Stimulated activated CD8-positive, alpha-beta memory T cell treated with anti-CD3 and anti-CD28 coated beads, Interleukin-7, amount 100 ng/mL, for 1 hour (primary cell): ENCODE measurements at places on chromosomes 4 and X.

- DNase-seq = no peak
These were observed 44.2 kb upstream of the TMEM131L start for GRCh38 chr4:153421941-153422340.

GRCh38 chr4:180696460-180697092 lies 1546.6 kb upstream of the TENM3 start:
- no peak for DNase-seq

DNA sequence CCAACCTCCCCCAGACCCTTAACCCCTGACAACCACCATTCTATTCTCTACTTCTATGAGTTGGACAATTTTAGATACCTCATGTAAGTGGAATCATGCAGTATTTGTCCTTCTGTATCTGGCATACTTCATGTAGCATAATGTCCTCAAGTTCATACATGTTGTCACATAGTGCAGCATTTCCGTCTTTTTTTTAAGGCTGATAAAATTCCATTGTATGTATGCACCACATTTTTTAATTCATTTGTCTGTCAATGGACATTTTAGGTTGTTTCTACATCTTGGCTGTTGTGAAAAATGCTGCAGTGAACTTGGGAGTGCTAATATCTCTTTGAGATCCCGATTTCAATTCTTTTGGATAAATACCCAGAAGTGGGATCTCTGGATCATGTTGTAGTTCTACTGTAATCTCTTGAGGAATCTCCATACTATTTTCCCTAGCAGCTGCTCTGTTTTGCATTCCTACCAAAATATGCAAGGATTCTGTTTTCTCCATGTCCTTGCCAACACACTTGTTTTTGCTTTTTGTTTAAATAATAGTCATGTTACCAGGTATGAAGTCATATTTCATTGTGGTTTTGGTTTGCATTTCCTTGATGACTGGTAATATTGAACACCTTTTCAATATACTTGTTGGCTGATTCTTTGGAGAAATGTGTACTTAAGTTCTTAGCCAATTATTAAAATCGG lies 48.8 kb upstream of the ADAD1 start:
- no peak for DNase-seq

- DNase-seq = no peak
These were observed 590 bp downstream of the GABRA2 start for GRCh38 chr4:46389301-46389775.

GRCh38 chr4:180280076-180280475 lies 1963.1 kb upstream of the TENM3 start:
- DNase-seq = no peak
